ENCODE measurements at places on chromosomes 6 and 20.
A peak's percentile ranks its signal among the peaks of the same experiment; 100 is the strongest.

DNA sequence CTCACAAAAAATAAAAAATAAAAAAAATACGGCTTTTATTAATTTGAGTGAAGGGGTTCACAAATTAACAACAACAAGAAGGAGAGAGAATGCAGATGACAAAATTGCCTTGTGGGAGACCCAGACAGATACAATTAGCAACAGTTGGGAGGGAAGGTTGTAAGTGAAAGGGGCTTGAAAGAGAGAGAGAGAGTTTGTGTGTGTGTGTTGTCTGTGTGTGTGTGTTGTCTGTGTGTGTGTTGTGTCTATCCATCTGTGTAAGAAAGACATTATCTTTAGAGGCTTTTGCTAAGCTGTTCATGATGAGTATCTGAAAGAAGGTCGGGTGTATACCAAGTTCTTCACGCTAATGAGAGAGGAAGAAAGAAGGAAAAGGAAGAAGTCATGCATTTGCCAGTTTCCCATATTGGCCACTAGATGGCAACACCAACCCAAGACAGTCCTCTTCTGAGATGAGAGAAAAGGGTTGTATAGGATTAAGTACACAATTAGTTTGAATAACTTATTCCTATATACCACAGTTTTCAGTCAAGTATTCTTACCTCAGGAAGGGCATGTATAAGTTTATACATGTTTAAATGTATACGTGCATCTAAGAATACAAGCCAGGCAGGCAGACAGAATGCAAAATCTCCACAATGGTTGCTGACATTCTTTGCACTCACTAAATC, 63.7 kb upstream of the CD2AP start:
- peak; percentile 64 for DNase-seq

DNA sequence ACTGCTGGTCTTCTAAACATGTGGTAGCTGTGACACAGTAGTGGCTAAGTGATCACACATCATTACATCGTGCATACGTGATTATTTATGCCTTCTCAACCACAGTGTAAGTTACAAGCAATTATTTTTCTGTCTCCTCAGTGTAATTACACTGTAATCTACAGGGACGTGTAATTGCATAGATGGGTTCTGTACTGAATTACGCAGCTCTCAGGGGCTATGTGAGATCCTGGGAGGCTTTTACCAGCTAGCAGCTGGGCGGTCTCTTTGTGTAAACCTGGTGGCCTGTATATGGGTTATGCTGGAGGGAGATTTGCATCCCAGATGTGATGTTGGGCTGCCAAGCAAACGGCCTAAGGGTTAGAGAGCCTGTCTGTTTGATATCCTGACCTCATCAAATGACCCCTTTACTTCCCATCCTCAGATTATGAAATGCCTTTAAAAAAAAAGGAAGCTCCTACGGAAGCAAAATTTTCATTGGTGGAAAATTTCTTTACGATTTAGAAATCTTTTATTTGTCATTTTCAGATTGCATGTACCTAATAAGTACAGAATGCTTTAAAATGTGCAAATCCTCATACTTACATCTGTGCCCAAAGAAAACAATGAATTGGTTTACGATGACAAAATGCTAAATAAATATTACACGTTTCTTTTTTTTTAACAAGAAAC, 402.8 kb upstream of the JAG1 start:
- DNase-seq = no peak

DNA sequence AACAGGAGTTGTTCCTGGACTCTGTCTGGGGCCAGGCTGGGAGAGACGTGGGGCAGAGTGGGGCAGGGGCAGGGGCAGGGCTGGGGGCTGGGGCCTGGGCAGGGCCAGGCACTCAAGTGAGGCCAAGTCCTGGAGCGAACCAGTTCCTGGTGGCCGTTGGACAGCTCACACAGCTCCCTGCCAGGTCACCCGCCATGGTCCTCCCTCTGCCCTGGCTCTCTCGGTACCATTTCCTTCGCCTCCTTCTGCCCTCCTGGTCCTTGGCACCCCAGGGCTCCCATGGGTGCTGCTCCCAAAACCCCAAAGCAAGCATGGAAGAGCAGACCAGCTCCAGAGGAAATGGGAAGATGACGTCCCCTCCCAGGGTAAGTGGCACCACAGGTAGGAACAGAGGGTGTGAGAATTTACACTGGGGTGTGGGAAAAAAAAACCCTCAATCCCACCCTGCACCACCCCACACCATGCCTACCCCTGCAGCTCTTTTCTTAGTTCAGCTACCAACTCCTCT, at the start of gene MCCD1:
Gene MCCD1 (plus strand): TSS at position 142 of the 508 bp plus-strand sequence. CDS start 53 bp downstream, at position 195.
- no peak for DNase-seq

GRCh38 chr6:39494998-39495397, 172.5 kb upstream of the KCNK16 start:
- no peak for DNase-seq

DNA sequence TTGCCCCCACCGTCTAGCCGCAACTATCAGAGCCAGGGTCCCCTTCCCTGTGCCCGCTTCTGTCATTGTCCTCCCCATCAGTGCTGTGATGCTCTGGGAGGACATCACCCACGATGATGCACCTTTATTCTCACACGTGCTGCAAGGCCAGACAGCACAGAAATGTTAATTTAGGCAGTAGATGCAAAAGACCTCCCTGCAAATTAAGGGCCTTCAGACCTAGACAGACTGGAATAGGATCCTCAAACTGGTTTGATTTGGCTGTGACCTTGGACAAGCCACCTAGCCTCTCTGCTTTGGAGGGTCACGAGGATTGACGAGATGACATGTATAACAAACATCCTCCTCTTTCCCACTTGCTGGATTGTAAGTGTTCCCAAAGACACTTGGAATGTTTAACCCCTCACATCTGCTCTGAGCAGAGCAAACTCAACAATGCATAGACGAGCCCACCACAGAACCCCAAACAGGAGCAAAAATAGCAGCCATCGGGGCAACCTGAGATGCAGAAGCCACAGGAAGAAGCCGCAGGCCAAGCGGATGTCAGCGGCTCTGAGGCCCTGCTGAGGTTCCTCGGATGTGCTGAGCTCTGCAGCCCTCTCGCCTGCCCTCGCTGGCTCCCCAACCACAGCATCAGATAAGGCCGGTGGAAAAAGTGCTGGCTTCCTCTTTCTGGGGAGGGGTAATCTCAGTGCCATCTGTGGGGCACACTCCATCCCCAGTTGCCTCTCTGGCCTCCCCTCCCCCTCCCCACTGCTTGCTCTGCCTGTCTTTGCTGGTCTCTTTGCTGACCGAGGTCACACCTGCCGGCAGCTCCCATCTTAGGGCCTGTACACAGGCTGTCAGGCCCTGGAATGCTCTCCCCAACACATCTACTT, 35.3 kb downstream of the TOX2 start:
- DNase-seq = no peak

GRCh38 chr6:1081551-1082284, 230.2 kb upstream of the FOXQ1 start:
- DNase-seq = no peak

- no peak for DNase-seq
Measured at GRCh38 chr6:41199552-41200246, 1.2 kb downstream of the TREML2 start.

DNA sequence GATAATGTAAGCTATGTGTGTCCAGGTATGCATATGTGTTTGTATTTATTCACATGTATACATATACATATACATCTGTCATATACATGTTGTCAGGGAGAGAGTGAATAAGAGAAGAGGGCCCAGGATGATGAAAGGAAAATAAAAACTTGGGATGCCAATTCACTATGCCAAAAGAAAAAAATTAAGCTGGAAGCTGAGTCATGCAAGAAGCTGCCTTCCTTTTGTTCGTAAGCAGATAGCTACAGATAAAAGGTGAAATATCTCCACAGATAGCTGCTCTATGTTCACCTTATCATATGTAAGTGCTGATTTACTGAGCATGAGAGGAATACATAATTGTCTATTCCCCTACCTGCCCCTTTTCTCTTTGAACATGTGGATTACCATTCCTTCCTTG, 579.9 kb downstream of the EPM2A start:
- no peak for DNase-seq
